Hair follicle dermal papilla cell (primary cell): ENCODE measurements at places on chromosomes 1 and 21. TPM values are rescaled to one million over a fixed set of nuclear protein-coding genes. Genes with fewer than 3 reads are reported as not detected.

The FCRL1 gene
- not detected in 2 replicates for total RNA-seq

The ETV3L gene
- not detected in 2 replicates for total RNA-seq

The CD247 gene
- not detected in 2 replicates for total RNA-seq

The CHIA gene
- total RNA-seq: not detected in 2 replicates
